CD4-positive, alpha-beta T cell (primary cell): ENCODE measurements at places on chromosomes 7 and 10.

DNA sequence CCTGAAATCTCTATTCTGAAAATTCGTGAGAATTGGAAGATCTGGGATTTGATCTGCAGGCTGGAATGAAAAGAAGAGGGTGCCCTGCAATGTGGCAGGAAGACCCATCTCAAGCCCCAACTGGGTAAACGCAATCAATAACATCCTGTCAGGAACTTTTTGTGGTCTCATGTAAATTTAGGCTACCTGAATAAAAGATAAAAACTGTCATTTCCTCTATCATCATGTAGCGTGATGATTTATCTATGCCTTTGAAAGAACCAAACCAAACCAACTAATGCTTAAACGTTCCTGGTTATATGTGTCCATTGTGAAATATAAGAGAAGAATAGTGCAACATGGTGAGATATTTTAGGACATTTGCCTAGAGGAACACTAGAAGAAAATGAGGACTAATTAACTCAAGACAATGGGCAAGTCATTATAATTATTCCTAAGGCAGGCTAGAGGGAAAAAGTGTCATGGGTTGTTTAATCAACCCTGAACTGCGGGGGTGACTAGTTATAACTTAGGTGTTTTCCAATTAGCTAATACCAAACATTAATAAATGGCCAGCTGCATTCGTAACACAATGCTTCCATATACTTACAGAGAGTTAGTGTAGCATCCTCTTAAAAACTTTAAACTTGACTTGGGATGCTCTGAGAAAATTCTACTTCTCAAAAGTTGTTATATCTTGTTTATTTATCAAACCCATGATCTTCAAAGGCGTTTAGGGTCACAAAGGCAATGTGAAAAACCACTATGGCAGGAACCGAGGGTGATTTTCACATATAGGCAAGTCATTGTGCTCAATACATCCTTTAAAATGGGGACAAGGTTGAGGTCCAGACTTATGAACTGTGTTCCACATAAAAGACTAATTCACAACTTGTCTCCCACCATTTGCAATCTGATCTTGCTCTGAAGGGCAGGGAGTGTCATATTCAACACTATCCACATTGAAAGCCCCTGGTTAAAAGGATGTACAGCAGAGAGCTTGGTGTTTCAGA is 48.6 kb upstream of the ADO start:
- no peak for DNase-seq

- no peak for DNase-seq
These were observed 42.9 kb downstream of the SH3PXD2A start for GRCh38 chr10:103812432-103812831.

DNA sequence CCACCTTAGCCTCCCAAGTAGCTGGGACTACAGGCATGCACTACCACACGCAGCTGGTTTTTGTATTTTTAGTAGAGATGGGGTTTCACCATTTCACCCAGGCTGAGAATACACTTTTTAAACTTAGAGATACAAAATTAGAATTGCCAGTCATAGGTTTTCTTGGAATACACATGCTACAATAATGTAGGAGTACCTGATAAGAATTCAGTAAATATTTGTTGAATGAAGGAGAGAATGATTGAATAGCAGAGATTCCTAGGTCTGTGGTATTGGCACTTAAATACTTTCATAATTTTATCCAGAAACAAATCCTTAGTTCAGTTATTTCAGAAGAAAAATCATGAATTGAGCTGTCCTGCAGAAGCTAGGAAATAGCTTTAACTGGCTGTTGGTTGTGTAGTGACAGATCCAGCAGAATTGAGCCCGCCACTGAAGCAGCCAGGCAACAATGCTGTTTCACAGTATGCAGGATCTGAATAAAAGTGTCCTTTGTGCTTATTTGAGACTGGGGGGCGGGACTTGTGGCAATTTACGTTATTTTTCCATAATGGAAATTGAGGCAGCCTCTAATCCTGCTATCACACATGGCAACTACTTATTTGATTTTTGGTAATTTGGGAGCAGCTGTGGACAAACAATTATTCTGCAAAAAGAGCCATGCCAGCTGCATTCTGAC is 31.5 kb downstream of the NRF1 start:
- no peak for DNase-seq

DNA sequence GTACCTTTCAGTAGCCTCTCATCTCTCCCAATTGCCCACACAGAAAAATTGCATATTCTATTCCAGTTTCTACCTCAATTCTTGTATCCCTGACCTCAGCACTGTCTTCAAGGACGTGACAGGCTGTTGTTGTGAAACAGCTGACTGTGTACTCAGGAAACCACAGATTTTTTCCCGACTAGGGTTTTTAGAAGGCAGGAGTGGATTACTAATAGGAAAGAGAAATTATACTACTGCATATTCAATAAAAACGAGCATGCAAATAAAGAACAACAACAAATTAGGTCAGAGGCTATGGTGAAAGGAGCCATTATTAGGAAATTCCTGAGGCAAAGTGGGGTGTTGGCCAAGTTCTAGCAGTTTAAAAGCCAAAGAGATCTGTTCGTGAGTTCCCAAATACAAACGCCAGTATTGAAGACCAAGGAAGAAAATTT is 93.4 kb downstream of the DOCK4 start:
- DNase-seq, result no peak

- DNase-seq, result no peak
These were observed 402.3 kb upstream of the PCDH15 start for GRCh38 chr10:55203319-55203718.

DNA sequence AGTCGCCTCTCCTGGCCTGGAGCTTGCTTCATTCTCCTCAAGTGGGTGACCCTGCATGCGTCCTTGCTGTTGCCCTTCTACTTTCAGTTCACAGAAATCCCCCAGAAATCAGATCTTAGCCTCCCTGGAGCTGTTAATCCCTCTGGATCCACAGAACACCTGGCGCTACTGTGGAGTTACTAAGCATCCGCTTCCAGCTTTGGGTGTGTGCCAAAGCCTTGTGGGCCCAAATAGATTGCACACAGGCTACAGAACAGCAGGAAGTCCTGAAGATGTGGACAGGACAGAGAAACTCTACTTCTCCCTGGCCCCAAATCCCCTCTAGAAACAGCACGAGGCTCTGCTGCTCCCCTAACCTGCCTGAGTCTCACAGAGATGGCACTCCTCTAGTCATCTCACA is 36.6 kb upstream of the PDLIM1 start:
- DNase-seq, result no peak

DNA sequence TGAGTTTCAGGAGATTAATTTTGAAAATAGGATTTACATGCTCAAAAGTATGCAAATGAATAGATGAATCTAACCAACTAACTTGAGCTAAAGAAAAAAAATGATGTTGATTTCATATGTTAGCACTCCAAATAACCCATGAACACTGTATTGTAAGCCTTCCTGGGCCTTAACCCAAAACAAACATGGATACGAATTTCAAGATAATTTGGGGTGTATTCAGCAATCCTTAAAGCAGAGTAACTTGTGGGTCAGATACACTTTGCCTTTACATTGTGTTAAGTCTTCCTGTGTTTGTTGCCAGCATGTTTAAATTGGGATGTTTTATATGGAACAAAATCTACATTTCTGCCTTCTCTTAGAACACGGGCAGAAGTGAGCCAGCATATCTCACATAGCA is 124.2 kb upstream of the WDR11 start:
- no peak for DNase-seq

DNA sequence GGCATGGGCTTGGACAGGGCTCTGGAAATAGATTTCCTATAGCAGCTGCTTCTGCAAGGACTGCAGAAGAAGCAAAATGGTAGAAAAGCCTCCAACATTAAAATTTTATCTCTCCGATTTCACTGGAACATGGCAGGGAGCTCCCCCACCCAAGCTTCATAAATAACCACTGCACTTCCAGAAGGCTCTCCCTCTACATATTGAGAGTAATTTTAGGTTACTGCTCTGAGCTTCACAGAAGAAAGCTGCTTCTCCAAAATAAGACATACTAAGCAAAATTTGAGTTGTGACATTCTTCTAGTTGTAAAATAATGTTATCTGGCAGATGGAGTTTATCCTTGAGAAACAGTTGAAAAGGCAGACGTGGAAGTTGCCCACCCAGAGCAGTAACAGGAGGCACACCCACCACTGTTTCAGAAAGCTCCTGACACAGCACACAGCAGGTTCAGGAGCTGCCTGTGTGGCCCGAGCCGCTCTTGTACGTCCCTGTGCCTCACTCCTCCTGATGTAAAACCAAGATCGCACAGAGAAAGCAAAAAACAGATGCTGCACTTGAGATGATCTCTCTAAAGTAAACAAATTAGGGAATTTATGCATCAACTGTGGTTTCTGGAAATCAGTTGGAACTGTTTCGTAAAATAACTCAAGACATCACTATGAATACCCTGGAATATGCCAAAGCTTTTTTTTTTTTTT is 621.0 kb downstream of the PARD3 start:
- no peak for DNase-seq

- DNase-seq, result no peak
These were observed 73.0 kb downstream of the ADCY1 start for GRCh38 chr7:45646996-45647825.

DNA sequence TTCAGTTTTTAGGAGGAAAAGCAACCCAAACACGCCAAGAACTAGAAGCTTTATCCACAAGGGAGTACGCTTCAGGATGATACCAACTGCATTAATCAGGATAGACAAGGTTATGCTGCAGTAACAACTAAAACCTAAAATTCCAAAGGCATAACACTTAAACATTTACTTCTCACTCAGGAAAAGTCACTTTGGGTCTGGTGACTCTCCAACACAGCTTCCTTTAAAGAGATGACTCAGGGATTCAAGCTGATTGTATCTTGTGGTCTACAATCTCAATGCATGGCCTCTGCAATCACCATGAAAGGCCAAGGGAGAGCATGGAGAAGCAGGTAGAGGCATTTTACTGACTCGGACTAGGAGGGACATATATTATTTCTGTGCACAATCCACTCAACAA is 315.8 kb downstream of the KCNMA1 start:
- no peak for DNase-seq

DNA sequence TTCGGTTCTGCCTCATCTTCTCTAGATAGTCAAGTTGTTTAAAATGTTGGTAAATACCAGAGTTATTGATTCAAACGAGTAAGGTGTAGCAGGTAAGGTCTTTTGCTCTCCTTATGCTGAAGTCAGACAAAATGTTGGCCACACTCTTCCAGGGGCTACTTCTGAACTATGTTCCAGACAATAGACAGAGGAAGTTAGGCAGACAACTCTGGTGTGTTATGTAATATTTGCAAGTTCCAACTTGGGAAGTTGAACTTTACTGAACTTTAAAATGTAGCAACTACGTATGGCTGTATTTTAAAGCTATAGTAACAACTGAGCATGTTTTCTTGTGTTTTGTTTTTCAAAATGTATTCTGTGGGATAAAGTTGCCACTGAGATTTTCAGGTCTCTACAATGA is 125.7 kb upstream of the NEBL start:
- DNase-seq, result no peak

GRCh38 chr7:110531186-110531585 is 559.7 kb upstream of the LRRN3 start:
- no peak for DNase-seq

DNA sequence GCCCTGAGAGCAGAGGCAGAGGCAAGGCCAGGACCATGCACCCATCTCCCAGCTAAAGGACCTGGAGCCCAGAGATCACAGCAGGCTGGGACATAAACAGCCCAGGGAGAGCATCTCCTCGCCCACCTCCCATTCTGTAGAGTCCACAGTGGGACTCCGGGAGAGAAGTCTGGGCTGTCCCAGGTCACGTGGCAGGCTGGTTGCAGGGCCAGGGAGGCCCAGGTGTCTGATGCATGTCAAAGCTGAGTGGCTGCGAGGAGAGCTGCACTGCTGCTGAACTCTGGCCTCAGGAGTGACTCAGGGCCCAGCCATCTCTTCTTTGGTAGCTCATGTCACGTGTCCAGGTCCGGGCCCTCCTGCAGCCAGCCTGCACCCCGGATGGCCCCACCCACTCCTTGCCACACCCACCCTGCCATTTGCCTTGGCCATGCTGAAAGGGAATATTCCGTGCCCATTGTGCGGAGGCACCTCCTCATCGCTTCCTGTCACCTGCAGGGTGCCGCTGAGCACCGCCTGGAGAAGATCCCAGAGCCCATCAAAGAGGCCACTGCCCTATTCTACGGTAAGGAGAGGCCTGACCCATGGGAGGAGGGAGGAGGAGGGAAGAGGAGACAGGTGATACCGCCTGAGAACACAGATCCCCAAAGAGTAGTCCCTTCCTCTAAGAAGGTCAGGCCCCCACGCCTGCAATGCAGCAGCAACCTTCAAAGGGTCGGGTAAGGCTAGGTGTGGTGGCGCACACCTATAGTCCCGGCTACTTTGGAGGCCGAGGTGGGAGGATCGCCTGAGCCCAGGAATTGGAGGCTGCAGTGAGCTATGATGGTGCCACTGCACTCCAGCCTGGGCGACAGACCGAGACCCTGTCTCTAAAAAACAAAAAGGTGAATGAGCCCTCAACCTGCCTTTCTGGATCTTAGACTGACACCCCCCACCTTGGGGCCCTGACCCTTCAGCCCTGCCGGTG is 12.6 kb upstream of the SH2B2 start:
- no peak for DNase-seq

GRCh38 chr10:71244431-71245419 is 32.4 kb downstream of the UNC5B start:
- DNase-seq, result no peak

DNA sequence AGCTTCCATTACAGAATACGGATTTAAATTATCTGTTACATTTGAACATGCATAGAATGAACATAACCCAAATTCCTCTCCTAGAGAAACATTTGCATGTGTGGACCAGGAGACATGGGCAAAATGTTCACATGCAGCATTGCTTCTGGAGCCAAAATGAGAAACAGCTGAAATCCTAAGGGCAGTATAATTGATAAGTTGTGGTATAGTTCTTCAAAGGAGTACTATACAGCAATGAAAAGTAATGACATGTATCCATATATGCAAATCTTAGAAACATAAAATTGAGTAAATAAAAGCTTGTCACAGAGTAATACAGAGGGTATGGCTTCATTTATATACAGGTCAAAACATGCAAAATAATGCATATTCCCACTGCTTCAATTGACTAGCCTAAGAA is 77.1 kb downstream of the RAB11FIP2 start:
- DNase-seq, result no peak

DNA sequence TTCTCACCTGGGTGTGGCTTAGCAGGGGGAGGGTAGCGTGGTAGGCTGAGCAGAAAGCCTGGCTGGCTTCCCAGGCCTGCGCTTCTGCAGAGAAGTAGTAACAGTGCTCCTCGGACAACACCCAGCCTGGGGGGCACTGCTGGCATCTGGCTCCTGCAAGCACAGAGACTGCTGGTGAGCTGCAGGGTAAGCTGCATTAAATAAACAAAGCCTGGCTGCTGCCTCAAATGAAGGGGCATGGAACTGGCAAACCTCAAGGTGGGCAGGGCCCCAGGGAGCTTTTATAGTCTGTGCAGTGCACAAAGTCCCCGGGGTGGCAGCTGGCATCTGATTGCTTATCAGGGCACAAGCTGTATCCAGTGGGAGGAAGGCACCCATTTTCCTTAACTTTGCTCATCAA is 3.9 kb downstream of the KLRG2 start:
- DNase-seq, result no peak

GRCh38 chr10:4725917-4726606 is 99.9 kb upstream of the AKR1E2 start:
- no peak for DNase-seq

GRCh38 chr10:88608780-88609179 is 22.2 kb downstream of the LIPJ start:
- no peak for DNase-seq

GRCh38 chr10:121510201-121510771 is 88.0 kb downstream of the FGFR2 start:
- DNase-seq, result no peak

- no peak for DNase-seq
These were observed 68.6 kb upstream of the GDF10 start for GRCh38 chr10:47231414-47231813.

GRCh38 chr7:16648551-16648950 is 2.6 kb downstream of the BZW2 start:
- no peak for DNase-seq

GRCh38 chr10:24114556-24114955 is 94.4 kb upstream of the KIAA1217 start:
- no peak for DNase-seq
